ENCODE measurements at places on chromosomes 1 and 21.

DNA sequence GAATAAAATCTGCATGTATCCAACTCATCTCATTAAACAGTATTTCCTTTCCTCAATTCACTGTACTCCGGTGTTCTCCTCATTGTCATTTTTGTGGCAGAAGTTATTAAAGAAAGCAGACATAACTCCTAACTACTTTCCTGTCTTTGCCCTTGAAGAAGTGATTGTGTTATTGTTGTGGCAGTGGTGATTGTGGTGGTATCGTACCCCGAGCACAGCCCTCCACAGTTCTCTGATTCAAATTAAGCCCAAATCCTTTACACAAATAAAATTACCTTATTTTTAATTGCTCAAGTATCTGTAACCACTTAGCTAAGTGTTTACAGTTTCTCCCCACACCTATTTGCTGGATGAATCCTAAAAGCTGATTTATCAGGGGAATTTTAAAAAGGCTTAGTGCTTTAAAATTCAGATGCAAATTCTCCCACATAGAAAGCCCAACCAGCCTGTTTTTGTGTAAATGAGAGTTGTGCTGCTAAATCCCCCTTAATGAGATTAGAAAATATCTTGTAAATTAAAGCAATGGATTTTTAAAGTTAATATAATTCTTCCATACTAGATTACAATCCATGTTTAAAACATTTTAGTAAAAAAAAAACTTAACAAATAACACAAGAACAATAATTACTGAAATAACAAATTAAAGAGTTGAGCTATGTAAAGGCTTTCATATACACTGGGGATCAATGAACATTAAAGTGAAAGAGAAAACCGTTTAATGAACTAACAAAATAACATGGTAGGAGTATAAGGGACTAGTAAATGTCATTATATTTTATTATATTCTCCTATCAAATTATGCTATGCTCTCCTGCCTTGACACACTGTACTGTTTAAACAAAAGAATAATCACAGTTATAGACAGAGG is 259.0 kb downstream of the NEGR1 start:
- DNase-seq = no peak

DNA sequence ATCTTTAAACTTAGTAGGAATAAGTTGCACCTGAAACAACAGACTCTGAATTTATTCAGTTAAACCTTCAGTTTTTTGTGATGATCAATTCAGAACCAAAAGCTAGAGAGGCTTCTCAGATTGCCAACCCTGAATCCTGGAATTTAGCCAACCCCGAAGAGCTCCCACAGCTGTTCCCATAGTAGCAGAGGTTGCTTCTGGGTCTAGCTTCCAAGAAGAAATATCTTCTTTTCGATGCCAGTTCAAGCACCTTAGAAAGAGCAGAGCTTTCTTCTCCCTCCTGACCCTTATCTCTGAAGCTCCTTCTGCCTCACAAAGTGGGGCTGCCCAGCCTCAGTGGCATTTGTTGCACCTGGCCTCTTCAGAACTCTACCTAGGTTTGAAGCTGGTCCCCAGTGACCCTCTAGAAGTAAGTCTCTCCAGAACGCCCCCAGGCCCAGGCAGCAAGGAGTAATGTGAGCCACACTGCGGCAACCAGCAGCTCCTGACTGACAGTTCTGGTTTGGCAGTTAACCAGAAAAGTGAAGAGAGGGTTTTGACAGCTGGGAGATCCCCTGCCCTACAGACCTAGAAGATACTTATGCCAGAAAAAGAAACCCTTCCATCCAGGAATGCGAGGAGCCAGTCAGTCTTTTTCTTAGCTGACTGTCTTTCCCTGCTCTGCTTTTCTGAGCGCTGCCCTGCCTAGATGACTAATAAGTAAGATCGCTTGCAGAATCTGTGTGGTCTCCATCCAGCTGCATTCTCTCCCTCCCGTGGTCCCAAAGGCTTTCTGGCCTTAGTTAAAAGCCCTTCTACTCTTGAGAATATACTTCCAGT is 165.9 kb downstream of the ADGRL4 start:
- DNase-seq = no peak

- DNase-seq = no peak
These were observed 15.9 kb upstream of the DHX9 start for GRCh38 chr1:182823220-182823619.

DNA sequence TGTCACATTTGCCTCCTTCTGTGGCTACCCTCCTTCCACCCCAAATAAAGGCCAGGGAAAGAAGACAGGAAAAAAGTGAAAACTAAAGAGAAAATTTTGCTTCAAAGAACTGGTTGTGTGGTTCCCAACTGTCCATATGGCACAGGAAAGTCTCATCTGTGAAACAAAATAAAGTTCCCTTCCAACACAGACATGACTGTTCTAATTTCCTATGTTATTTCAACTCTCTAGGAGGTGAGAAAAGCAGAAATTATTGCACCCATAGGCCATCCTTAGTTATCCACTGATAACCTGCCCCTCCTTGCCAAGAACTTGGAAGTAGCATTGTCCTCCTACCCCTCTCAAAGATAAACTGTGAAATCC is 8.1 kb upstream of the RAB29 start:
- no peak for DNase-seq

- DNase-seq = no peak
These were observed 462.1 kb upstream of the DEPDC1 start for GRCh38 chr1:68958958-68959357.

GRCh38 chr1:167879508-167879907 is 34.4 kb downstream of the ADCY10 start:
- no peak for DNase-seq

DNA sequence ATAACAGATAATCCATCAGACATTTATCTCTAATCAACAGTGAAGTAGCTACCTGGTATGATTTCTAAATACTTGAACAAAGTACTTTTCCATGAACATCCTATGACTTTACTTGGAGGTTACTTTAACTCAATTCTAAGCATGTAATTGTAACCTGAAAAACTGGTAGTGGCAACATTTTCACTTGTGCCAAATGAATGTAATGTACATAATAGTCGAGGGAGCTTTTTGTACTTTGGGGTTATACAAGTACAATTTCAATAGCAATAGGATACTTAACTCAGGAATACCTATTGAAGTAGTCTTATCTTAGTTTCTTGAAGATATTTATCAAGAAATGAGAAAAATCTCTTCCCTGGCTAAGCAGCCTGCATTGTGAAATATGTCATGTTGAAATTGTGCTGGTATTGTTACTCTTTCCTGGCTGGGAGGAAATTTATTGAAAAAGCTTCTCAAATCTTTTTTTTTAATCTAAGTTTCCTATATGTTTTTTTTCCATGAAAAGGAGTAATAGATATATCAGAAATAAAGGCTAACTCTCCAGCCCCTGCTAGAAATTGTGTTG is 33.7 kb upstream of the CACYBP start:
- DNase-seq = no peak

GRCh38 chr21:44353191-44353970 is at the start of gene TRPM2:
TRPM2 (plus strand) TSS chr21:44353621; CDS start chr21:44353701, 80 bp downstream.
- DNase-seq = peak; percentile 22

DNA sequence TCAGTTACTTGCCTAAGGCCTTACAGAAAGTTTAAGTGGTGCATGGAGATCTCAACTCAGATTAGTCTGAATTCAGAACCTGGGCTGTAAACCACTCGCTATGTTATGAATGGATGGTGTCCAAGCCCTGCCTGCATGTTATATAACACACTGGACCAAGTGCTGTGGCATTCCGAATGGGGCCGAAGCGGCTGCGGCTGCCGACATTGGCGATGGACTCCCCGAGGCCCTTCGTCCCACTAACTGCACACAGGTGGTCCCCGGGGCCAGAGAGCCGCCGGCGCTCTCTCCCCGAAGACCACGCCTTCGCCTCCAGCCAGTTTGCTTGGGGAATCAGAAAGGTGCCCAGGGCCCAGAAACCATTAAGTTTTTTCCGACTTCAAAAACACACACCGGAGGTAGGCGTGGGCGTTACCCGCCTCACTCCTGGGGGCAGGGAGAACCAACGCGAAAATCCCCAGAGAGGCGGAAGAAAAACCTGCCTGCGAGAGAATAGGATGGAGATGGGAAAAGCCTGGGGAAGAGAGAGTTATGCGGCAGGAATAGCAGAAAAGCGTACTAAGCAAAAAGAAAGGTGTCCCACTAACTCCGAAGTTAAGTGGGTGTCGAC is 579 bp upstream of the TENT5C start:
- DNase-seq = no peak

GRCh38 chr1:153598309-153599172 is 14.4 kb downstream of the S100A16 start:
- no peak for DNase-seq

DNA sequence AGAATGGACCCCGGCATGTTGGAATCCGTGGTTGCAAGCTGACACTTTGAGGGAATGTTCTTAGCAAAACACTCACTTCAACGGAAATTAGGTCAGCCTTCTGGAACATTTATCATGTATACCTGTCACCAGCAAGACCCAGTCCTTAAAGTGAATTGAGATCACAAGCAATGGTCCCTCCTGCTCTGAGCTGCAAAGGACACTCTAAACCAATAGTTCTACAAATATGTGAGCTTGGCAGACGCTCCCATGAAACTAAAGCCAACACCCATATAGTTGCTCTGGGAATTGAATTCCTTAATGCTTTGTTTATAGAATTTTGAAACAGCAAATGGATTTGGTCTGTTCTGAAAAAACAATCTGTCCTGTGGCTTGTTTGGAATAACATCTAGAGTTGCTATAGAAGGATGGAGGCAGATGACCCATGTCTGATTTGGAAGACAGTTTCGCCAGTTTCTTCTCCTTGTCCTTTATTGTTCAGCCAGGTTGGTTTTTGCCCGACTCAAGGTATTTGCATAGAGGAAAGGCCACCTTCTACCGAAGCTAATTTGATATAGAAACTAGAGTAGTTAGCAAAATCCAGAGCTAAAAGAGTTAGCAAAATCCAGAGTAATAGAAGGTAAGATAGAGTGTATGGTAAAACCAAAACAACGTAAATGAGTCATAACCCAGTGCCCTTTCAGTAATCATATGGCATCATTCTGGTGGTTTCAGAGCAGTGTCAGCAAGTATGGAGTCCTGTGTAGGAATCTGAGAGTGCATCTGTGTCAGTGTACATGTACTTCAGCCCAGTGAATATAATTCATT is 236.2 kb downstream of the NFIA start:
- peak; percentile 12 for DNase-seq

DNA sequence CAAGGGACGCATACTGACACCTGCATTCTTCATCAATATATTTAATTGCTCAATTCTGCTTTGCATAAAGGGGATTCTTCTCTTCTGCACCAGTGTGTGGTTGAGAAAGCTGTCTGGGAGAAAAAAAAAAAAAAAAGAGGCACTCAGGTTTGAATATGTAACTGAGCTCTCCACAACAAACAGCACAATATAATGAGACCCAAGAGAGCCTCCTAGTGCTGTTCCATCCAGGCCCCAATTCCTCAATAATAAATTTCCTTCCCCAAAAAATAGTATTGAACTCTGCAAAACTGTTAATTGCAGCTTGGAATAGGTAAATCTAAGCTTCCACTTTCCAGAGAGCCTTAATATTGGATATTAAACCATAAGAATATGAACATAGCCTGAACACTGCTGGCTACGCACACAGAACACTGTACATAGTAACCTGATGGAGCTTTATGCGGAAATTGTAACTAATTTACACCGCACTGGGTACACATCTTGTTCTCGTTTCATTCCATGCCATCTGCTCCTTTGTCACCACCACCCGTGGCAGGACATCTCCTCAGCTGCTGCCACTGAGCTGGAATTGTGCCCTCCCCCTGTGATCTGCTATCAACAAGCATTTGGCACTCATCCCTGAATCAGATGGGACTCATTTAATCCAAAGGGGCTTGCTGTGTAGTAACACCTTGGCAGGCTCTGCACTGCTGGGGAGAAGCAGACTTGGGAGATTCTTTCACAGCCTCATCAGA is 272.0 kb downstream of the HHIPL2 start:
- no peak for DNase-seq

DNA sequence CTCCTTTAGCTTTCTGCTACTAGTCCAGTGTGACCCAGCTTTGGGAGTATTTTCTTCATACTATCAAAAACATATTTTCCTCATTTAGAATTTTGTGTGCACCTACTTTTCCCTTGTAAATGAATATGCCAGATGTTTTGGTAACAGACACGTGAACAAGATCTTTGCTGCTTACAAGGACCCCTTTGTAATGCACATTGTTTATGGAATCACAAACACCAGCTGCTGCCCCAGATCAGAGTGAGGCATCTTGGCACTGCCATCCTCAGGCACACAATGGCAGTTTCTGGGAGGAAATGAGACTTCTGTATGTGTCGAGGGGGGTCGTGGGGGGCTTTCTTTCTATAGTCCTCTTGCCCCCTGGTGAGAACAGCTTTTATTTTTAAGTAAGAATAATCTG is 115.7 kb downstream of the RGL1 start:
- no peak for DNase-seq

DNA sequence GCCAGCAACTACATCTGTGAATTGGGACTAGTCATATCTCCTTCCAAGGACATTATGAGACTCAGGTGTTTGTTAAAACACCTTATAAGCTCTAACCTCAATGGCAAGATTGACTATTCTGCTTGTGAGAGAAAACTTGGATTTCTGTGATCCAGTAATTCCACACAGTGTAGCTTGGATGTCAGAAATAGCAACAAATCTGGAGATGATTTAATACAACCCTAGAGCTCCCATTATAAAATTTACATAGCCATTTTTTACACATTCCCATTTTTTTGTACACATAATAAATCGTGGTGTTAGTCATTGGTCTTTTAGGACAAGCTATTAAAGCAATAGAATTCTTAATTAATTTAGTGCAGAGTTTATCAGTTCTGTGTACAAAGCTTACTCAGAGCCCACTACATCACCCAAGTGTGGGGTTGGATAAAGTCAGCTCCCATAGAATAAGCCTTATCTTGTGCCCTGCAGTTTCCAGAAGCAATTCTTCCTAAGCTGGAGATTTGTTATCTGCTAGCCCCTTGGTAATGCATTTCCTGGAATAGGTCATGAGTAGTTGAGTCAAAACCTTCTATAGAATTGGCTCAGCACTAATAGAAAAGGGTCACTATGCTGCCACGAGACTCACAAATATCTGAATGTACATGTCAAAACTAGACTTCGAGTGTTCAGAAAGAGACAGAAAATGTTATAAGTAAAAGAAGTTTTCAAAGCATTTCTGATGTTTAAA is 434.0 kb upstream of the RUNX1 start:
- DNase-seq = no peak

DNA sequence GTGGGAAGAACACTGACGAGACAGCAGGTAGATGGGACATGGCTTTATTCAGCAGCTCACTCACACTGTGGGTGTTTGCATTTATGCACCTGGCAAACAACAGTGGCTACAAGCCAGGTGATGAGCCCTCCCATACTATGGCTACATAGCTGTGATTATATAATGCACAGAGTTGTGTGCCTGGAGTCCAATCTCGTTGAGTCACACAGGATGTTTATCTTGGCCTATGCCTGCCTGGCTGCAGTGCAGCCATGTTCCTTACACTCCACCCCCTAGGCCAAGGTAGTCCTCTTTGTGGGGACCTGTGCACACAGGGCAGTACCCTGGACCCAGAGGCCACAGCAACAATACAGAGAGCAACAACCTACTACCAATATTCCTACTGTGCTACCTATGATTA is 1643.8 kb downstream of the MRPL39 start:
- no peak for DNase-seq

GRCh38 chr1:163826500-163826899 is 504.7 kb downstream of the NUF2 start:
- DNase-seq = no peak

Measured in activated naive CD4-positive, alpha-beta T cell treated with Interleukin-2 at 50 U/mL for 16 hours (primary cell).